ENCODE measurements at places on chromosomes 2 and 18.
A peak's percentile ranks its signal among the peaks of the same experiment; 100 is the strongest.

DNA sequence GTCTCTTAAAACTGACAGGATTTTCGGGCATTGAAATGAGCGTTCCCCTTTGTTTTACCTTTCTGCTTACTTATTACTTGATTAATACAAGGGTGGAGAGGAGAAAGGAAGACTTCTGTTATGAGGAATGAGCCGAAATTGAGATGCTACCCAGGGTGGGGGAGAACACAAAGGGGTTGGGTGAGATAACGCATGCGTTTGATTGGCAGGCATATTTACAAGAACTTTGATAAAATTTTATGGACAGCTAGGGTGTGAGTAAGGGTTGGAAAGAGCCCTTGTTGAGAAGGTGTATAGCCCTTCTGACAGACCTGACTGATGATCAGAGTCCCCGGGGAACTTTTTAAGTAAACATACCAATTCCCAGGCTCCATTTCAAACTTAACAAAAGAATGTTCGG is 1.8 kb downstream of the RNF138 start:
- DNase-seq: no peak

DNA sequence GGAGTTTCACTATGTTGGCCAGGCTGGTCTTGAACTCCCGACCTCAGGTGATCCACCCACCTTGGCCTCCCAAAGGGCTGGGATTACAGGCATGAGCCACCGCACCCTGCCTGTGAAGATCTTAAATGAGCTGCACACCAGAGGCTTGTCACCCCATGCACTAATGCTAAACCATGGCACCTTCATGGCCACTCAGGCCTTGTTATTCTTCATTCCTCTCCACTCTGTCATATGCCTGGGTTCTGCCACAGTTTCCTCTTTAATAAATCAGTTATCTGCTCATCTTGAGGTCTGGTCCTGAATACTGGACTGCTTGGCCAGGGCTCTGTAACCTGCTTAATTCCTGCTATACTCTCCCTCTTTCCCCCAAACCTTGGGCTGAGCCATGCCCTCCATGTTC is 303.9 kb upstream of the FBXO11 start:
- DNase-seq: no peak

GRCh38 chr18:66280470-66280869 is 323.4 kb downstream of the CDH19 start:
- no peak for DNase-seq

DNA sequence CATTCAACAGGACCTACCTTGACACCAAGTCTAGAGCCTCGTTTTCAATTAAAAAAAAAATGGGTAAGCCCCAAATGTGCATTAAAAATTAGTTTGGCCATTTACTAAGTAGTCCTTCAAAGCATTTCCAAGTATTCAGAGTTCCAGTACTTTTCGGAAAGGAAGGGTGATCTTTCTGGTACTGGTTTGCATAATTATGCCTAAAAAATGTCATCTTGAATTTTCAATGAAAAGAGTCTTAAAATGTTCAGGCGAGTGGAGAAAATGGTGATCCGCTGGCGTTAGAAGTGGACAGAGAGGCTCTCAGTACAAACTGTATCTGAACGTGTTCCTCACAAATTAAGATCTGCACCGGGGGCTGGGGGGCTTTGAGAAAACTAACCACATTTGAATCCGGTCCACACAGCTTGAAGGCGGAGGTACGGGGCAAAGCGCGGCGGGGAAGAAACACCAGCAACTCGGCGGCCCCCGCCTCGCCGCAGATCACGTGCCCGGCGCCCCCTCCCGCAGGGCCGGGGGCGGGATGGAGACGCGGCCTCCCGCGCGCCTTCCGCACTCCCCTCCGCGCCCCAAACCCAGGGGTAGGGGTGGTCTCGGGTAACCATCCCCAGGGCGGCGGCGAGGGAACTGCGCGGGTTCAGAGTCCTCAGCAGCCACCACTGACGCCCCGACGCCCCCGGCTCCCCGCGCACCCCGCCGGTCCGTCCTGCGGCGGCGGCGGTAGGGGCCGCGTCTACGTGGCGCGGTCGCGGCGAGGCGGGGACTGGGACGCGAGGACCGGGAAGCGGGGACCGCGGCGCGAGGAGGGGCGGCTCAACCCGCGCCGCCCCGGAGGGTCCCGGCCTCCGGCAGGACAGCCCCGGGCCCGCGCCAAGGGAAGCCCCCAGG is 564 bp downstream of the LPIN2 start:
- peak; percentile 43 for DNase-seq

- DNase-seq: no peak
These were observed 9.8 kb downstream of the REL start for GRCh38 chr2:60891180-60891579.

DNA sequence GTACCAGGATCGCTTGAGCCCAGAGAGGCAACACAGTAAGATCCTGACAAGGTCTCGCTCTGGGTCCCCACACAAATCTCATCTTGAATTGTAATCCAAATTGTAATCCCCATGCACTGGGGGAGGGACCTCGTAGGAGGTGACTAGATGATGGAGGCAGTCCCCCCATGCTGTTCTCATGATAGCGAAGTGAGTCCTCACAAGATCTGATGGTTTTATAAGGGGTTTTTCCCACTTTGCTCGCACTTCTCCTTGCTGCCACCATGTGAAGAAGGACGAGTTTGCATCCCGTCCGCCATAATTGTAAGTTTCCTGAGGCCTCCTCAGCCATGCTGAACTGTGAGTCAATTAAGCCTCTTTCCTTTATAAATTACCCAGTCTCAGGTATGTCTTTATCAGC is 46.0 kb upstream of the SERTAD2 start:
- DNase-seq: no peak

GRCh38 chr2:136247204-136247950 is 129.4 kb upstream of the CXCR4 start:
- no peak for DNase-seq

DNA sequence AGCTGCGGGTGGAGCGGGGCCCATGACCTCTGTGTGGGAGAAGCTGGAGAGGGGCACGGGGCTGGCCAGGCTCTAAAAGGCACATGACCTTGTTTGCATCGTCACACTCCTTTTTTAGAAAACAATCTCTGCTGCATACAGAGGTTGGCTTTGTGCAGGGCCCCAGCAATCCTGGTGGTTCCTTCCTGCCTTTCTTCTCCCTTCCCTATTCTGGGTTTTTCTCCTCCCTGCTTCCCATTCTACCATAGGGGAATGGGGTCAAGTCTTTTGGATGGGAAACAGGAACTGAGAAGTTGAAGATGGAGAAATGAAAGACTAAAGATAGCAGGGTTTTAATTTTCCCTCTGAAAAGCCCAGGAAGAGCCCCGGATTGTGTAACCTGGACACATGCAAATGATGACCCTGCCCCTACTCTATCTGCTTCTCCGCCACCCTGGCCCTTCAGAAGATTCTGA is 53.9 kb downstream of the ASAP2 start:
- no peak for DNase-seq

- no peak for DNase-seq
These were observed 218.7 kb downstream of the SLC4A10 start for GRCh38 chr2:161842736-161843433.

- DNase-seq: peak; percentile 94
These were observed at the start of gene CYTIP for GRCh38 chr2:157443795-157444640. Gene CYTIP (minus strand): TSS chr2:157444089. CDS start chr2:157444020, 69 bp downstream.

- no peak for DNase-seq
These were observed 70.9 kb downstream of the NCKAP5 start for GRCh38 chr2:133497270-133497893.

DNA sequence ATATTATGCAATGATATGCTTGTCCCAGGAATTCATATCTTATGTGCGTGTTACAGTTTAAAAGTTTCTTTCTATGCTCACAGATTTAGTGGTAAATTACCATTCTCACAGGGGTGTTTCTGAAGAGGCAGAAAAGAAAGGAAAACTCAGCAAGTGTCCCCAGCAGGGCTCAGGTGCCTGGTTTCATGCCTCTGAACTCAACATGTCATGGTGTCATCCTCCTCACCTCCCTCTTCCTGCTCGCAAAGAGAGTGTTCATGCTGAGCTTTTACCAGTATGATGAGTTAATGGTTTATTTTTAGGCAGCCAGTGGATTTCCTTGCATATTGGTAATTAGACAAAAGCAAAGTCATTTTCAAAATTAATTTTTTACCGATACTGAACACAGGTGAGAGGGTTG is 492.9 kb upstream of the ZEB2 start:
- no peak for DNase-seq

DNA sequence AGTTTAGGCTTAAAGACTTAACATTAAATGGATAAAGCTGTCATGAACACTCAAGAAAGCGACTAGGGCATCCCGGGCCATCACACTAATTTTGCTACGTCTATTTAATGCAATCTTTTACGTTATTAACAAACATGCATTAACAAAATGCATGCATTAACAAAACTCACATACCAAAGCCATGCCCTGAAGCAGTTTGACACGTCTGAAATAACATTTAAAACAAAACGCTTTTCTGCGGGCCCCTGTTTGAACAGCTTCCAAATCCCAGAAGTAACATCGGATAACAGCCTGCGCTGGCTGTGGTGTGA is 458 bp downstream of the B4GALT6 start:
- no peak for DNase-seq

DNA sequence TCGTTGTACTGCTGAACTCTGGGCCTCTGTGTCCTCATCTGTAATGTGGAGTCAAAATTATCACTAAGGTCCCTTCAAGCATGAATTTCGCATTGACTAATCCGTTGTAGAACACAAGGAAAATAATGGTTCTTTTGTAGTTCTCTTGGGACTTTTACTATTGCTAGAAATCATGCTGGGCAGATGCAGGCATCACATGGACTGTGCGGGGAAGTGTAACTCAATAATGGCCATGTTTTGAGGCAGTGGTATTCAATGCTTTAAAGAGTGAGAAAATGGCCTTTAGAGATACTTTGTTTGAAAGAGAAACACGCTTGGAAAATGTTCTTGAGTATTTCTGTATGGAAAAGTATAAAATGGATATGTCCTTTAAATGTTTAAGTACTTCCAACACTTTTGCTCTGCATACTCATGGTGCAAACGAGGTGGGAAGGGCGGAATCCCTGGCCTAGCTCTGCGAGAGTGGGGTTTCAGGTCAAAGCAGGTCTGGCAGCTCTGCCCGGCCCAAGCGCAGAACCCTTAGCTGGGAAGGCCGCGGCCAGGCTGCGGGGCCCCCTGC is 117.3 kb upstream of the MSTN start:
- no peak for DNase-seq

GRCh38 chr18:70337139-70337972 is 48.5 kb downstream of the SOCS6 start:
- DNase-seq: no peak

DNA sequence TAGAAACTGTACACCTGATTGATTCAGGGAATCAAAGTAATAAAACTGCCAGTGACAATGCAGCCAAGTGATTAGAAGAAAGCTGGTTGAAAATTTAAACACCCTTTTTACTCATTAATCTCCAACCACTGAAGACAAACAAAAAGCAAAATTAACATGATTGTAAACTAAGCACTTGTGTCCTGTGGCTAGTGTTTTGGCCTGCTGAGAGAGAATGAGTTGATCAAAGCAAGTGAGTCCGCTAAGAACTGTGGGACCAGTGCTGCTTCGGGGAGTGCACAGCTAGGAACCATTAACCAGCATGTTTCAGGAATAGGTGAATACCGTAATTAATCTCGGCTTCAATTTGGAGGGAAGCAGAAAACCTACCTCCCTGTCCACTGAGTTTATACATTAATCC is 13.6 kb upstream of the PAPOLG start:
- no peak for DNase-seq

DNA sequence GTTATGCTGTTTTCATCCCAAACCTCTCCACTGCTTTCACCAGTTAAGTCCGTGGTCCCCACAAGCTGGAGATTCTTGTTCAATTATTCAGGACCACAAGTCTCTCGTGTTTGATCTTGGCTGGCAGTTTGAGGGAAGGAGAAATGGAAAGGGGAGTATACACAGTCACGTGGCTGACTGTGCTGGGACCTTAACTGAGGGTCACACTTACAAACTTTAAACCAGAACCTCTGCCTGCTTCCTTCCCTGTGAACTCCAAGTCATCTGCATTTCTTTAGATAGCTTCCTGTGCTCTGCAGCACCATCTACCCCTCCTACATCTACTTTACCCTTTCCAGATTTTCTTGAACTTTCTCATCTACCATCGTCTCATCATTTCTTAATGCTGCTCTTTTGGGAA is 91.7 kb downstream of the ARHGEF4 start:
- DNase-seq: no peak

DNA sequence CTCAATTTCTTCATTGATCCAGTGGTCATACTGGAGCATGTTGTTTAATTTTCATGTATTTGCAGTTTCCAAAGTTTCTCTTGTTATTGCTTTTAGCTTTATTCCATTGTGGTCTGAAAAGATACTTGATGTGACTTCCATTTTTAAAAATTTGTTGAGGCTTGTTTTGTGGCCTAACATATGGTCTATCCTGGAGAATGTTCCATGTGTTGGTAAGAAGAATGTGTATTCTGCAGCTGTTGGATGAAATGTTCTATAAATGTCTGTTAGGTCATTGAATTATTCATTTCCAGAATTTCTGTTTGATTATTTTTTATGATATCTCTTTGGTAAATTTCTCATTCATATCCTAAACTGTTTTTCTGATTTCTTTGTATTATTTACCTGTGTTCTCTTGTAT is 139.8 kb upstream of the THUMPD2 start:
- DNase-seq: no peak

DNA sequence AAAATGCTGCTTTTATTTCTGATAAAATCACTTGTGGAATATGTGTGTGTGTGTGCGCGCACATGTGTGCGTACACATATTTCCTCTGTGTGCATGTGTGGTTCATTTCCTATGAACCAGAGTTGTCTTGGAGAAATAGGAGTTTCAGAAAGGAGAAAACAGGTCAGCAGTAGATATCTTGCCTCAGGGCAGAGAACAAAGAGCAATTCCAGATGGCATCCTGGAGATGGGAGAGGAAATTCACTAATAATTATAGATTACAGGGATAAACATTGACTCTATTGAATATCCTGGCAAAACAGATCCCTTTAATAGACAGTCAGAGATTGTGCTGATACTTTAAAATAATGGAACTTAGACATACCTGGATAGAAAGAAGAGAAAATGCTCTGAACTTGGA is 298.0 kb downstream of the TRIB2 start:
- no peak for DNase-seq

GRCh38 chr2:144152817-144153271 is 367.1 kb downstream of the ZEB2 start:
- no peak for DNase-seq

GRCh38 chr2:10253596-10254372 is 48.9 kb upstream of the HPCAL1 start:
- no peak for DNase-seq

DNA sequence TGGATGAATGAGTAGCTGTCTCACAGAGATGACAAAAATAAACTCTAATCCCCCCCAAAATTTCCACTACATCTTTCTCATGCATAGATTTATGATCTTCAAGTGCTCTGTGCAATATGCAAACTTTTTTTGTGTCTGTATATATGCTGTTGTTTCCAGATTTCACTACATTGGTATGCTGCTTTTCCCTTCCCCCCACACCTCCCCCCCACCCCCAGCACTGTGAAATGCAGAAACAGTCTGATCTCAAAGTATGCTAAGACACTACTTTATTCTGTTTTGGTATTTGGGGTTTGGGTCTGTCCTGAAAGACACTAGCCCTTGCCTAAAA is 524 bp upstream of the KLHL14 start:
- no peak for DNase-seq

- DNase-seq: no peak
These were observed 1.4 kb downstream of the MBP start for GRCh38 chr18:77131100-77131651.
